ENCODE measurements at places on chromosomes 3 and 15.

GRCh38 chr3:58899159-58899952 lies 150.5 kb downstream of the CFAP20DC start:
- no peak for DNase-seq

DNA sequence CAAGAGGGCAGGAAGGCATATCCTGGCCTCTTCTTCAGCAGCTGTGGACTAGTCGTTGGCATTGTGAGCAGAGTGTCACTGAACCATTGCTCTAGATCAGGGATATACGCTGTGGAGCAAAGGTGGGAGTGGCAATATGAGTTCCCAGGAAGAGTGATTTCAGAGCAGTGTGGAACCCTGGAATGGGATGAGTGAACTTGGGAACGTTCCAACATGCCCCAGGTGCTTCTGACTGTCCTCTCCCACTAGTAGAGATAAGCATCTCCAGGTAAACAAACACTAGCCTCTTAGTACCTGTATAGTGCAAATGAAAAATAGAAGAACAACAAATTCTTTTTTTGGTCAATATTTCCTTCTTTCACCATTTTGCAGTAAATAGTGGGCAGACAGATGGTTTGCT lies 123.6 kb upstream of the VEPH1 start:
- no peak for DNase-seq

DNA sequence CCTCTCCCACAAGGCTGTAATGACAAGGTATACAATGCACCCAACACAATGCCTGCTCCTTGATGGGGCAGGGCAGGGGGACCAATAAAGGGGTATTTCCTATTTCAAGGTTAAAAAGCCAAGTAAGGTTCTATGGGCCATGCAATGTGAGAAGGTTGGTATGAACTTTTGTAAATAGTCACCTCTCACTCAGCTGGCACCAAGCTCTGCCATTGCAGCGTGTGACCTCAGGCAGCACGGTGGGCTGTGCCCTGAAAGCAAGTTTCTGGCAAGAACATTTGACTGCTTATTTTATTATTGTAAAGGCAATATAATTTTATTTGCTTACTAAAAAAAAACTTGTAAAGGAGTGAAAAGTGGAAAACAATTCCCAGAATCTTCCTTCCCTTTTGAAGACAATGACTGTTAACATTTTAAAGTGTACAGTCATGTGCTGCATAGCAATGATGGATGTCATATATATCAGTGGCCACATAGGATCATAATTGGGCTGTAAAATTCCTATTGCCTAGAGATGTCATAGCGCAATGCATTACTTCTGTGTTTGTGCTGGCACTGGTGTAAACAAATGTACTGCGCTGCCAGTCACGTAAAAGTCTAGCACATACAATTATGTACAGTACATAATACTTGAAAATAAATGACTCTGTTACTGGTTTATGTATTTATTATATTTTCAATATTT lies 167.3 kb upstream of the RORA start:
- no peak for DNase-seq

GRCh38 chr3:76034649-76035048 lies 249.3 kb upstream of the ZNF717 start:
- no peak for DNase-seq

DNA sequence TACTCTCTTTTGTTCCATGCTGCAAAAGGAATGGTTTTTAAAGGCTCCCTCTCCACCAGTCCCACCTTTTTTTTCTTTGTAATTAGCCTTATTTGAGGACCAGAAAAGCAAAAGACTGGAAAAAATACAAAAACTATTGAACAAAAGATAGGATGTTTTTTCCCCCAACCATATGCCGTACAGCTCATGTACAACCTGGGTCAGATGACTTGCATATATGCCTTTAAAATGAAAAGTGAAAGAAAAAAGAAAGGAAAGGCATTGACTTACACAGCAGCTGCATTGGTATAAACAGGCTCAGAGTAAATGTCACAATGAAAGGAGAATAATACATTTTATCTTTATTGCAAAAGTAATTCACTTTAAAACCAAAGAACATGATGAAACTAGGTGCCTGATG lies 69.5 kb upstream of the CMC1 start:
- no peak for DNase-seq
